ENCODE measurements at places on chromosomes 5 and 9.

DNA sequence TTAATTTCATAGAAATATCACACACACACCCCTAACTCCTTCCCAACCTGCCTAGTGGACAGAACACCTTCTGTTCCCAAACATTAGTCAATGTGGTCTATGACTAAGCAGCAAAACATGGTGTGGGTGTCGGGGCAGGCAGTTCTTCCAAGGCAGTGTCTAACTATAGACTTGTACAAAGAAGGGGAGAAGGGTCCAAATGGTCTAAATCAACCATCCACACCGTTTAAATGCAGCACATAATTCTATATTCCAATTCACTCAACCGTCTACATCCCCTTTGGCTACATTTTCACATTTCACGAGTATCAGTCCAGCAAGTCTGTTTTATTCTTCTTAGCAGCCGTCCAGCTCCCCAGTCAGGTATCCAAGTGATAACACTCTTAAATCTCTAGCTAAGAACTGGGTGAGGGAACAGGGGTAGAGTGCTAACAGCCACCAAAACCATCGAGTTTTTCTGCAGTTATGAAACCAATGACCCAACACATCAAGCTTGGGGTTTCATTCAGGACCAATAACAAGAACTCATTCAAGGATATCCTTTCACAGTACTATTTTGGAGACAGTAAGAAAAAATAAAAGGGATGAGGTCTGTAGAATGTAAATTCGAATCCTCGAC, 3.3 kb downstream of the ZNF608 start:
- no peak for DNase-seq

DNA sequence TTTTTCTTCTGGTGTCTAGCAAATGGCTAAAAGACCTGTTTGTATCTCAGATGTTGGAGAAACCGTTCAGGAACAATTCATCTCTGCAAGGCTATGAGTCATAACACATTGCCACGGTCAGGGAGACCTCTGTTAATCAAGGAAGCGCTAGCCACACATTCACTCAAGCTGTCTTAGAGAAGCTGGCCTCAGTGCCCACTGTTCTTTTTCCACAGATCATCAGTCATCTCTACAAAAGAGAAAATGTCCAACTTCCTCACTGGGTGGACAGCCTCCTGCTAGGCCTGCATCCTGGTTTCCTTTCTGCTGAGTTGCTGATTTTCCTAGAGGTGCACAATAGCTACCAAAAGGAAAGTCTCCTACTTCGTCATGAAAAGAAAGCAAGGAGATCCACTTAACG, 360.5 kb downstream of the BNC2 start:
- DNase-seq: no peak

GRCh38 chr5:58680503-58680902, 97.6 kb downstream of the RAB3C start:
- no peak for DNase-seq

GRCh38 chr5:72511366-72511765, 4.2 kb upstream of the ZNF366 start:
- DNase-seq: peak; percentile 23

GRCh38 chr9:101138509-101138908, 110.0 kb downstream of the PLPPR1 start:
- DNase-seq: no peak

- peak; percentile 70 for DNase-seq
Measured at GRCh38 chr5:60945813-60946187, 795 bp downstream of the NDUFAF2 start.

DNA sequence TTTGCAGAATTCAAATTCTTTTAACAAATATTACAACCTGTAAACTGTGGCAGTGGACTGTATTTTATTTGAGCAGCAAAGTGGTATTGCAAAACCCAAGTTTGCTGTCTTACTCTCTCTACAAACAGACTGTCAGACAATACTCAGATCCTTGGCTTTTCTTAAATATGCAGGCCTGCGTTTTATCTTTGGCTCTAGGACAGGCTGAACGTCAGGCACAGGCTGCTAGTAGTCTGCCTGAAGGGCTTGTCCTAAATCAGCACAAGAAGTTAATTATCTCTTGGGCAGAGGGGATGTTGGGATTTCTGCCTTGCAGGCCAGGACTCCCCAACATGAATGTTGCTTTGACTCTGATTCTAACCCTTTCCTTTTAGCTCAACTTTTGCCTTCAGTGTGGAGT, 147.5 kb downstream of the SLIT3 start:
- no peak for DNase-seq

GRCh38 chr9:131574730-131575640, 29.7 kb downstream of the PRRT1B start:
- no peak for DNase-seq

- peak; percentile 58 for DNase-seq
Measured at GRCh38 chr9:107422189-107423185, 67.1 kb downstream of the KLF4 start.

- no peak for DNase-seq
Measured at GRCh38 chr5:163163858-163164257, 273.5 kb upstream of the CCNG1 start.

GRCh38 chr5:88833371-88834130, 49.4 kb downstream of the MEF2C start:
- DNase-seq: peak; percentile 85

GRCh38 chr9:136245219-136246150, at the start of gene QSOX2:
Gene QSOX2 (minus strand): TSS chr9:136245812. CDS start chr9:136245803, 9 bp downstream.
- peak; percentile 77 for DNase-seq

GRCh38 chr5:115439042-115439441, 105.5 kb downstream of the FEM1C start:
- DNase-seq: no peak

- no peak for DNase-seq
Measured at GRCh38 chr5:35316611-35317274, 86.5 kb upstream of the PRLR start.

DNA sequence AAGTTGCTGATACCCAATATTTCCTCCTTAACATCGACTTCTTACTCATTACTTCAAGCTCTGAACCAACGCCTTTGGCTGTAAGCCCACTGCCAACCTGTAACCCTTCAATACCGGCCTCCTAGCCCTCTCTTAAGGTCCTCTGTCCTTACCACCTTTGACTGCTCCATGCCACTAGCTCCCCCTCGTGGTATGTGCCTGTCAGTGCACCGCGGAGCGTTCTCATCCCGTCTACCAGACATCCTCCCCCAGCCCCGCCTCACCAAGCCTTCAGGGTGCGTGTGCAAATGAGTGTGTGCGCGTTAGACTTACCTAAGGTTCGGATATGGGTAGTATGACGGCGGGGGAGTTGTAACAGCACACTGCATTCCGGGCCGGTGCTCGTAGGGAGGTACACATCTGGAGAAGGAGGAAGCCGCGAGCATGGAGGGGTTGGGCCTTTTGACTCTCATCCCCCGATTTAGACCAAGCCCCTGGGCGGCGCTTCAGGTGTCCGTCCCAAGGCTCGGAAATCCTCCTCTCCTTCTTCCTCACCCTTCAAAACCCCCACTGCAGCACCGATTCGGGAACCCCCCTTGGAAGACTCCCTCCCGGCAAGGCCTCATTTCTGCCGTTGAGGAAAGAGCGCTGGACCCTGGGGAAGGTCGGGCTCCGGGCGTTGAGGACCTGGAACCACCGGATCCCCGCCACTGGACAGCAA, 2.8 kb upstream of the MYORG start:
- DNase-seq: peak; percentile 89

DNA sequence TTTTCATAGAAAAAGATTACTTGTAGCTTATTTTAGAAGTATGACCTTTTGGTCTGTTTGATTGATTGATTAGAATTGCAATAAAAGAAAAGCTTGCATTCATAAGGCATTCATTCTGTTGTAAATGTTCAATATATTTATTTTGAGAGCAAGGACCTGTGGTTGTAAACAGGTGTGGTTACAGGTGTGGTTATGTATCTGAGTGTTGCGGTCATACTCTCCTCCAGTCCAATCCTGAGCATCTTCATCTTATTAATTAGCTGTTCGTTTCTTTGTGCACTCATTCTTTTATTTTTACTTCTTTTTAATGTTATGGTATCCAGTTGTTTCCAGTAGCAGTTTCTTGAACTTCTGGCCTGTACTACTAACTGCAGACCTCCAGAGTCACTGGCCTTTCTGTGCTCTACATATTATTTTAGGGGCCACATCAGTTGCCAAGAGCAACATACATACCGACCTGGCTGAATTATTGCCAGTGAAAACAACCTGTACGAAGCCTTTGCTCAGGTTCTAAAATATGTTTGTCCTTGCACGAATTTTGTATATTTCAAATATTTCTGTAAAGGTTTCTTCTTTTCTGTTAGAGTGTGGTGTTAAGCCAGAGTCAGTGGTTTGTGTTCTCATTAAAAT, 128.7 kb downstream of the CDC42SE2 start:
- no peak for DNase-seq

DNA sequence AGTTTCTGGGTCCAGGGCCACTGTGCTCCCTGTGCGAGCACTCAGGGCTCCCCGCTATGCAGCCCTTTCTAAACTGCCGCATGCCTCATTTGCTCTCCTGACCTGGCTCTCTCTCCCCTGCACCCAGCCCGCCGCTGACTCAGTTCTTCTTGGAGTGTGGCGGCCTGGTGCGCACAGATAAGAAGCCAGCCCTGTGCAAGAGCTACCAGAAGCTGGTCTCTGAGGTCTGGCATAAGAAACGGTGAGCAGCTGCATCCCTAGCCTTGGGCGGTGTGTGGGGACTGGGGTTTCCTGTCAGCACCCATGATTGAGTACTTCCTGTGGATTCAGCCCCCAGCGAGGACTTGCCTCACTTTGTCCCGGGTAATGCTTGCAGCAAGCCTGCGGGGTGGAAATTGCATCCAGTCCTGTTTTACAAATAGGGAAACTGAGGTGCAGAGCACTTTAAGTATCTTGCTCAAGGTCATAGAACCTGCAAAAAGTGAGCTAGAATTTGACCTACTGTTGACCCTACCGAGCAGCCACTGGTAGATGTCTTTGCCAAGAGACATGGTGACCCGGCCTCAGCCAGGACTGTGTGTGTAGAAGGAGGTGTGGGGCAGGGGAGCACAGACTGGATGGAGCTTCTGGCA, 27.9 kb downstream of the USP20 start:
- DNase-seq: peak; percentile 100

DNA sequence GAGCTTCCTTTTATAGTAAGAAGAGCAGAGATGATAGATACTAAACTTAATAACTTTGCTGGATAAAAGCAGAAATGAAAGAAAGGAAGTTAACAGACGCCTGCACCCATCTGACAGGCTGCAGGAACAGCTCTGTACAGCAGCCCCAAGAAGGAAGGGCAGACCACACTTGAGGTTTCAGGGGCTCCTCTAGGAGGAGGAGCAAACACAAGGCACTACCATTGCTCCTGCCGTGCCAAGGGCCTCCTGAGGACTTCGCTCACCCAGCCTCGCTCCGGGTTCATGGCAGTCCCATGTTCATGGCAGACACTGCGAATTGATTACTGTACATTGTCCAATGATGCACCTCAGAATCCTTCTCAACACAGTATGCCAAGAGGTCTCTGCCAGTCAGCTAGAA, 85.1 kb downstream of the AMBP start:
- DNase-seq: peak; percentile 82

GRCh38 chr5:99004960-99005359, 76.2 kb upstream of the CHD1 start:
- DNase-seq: no peak

DNA sequence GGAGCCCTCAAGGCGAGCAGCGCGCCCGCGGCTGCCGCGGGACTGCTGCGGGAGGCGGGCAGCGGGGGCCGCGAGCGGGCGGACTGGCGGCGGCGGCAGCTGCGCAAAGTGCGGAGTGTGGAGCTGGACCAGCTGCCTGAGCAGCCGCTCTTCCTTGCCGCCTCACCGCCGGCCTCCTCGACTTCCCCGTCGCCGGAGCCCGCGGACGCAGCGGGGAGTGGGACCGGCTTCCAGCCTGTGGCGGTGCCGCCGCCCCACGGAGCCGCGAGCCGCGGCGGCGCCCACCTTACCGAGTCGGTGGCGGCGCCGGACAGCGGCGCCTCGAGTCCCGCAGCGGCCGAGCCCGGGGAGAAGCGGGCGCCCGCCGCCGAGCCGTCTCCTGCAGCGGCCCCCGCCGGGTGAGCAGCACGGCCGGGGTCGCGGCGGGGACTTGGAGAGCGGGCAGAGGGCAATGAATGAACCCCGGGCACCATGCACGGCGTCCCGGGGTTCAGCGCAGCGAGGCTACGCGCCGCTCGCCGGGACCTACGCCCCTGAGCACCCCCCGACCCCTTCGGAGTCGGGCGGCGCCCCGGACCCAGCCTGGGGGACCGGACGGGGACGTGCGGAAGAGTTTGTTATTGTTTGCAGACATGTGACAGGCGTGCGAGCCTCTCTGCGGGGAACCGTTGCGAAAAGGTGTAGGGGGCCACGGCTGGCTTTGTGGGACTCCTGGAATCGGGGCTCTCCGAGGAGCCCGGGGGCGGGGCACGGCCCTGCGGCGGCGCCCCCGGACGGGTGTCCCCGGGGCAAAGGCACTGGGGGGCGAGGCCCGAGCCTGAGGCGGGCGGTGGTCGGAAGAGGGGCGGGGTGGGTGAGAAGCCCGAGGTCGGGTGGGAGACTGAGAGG, 553 bp downstream of the MAP3K1 start:
- peak; percentile 36 for DNase-seq

GRCh38 chr5:131786036-131786435, 10.8 kb downstream of the FNIP1 start:
- no peak for DNase-seq

DNA sequence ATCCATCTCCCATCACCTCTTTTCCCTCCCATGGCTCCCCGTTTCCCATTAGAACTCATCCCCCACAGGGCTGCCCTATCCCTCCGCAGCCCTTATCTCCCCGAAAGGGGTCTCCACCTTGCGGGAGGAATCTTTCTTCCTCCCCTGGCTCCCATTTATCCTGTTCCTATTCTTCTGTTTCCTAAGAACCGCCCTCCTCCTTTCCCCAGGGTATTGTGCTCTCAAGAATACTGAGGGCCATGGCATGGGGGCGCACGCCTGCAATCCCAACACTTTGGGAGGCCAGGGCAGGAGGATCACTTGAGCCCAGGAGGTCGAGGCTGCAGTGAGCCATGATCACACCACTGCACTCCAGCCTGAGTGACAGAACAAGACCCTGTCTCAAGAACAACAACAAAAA, 665 bp downstream of the CD72 start:
- DNase-seq: no peak

GRCh38 chr5:20514145-20514544, 526.1 kb upstream of the CDH18 start:
- no peak for DNase-seq

DNA sequence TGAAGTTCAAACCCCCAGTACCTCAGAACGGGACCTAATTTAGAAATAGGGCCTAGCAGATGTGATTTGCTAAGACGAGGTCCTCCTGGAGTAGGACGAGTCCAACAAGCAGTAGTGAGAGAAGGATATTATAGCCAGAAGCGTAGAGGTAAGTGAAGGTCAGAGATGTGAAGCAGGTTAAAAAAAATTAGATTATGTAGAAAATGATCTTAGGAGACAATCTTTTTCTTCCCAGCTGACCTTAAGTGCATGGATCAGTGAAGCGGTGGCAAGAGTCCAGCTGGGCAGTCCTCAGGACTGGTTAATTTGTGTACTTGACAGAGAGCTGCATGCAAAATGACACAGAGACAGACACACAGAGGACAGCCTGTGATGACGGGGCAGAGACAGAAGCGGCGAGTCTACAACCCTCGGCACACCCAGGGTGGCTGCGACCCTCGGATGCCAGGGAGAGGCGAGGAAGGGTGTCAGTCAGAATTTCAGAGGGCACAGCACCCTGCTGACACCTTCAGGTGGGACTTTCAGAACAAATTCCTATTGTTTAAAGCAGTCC, 131.4 kb upstream of the IRX4 start:
- no peak for DNase-seq

GRCh38 chr9:81344366-81344765, 345.0 kb downstream of the TLE1 start:
- DNase-seq: no peak

Data from common myeloid progenitor, CD34-positive (primary cell).